ENCODE measurements at places on chromosomes 12 and 14.

- no peaks in the 10 kb centered on the region for H3K4me1 ChIP-seq
- no peak for DNase-seq
- H3K27me3 ChIP-seq, result no peaks in the 10 kb centered on the region
- H3K4me3 ChIP-seq, result no peak overlapping the region
- H3K36me3 ChIP-seq, result peaks cover 75% of the 10 kb centered on the region
- H3K27ac ChIP-seq, result no peak overlapping the region
Observed at GRCh38 chr12:57058454-57058853, 8.5 kb upstream of the MYO1A start.

DNA sequence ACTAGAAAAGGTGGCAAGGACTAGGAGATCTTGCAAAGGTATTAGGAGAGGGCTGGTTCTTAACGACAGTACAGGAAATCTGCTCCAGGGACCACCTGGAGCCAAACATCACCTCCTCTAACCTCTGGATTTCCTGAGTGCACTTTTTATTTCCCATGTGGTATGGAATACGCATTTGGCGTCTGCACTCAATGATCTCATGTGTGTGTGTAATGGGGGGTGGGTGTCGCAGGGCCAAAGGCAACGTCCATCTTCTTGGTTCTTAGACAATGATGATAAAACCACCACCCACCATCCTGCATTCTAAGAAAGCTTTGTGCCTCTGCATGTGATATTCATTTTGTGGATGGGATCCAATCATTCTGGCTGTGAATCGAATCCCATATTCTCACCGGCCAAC is 68.8 kb downstream of the CLMN start:
- H3K36me3 ChIP-seq, result no peaks in the 10 kb centered on the region
- H3K4me1 ChIP-seq, result peaks cover 28% of the 10 kb centered on the region

DNA sequence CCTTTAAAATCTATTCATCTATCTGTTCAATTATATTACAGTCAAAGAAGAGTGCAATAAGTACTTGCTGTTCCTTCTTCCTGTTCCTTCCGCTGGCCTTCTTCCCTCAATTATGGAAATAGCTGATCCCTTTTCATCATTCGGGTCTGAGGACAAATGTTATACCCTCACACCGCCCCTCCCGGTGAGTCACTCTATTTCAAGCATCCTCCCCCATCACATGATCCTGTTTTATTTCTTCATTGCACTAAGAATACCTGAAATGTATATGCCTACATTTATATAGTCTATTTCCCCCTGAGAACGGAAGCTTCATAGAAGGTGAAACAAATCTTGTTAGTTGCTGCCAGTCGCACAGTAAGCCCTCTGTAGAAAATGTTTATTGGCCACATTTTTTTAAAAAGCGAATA is 2.5 kb downstream of the SLC38A1 start:
- peak overlapping the region; percentile 96 for H3K27ac ChIP-seq
- H3K4me3 ChIP-seq, result peak overlapping the region; percentile 79
- no peaks in the 10 kb centered on the region for H3K27me3 ChIP-seq
- DNase-seq, result no peak
- peaks cover 66% of the 10 kb centered on the region for H3K36me3 ChIP-seq

- peaks cover 7% of the 10 kb centered on the region for H3K4me1 ChIP-seq
- H3K27me3 ChIP-seq, result no peaks in the 10 kb centered on the region
- H3K27ac ChIP-seq, result no peak overlapping the region
- no peak for DNase-seq
- no peak overlapping the region for H3K4me3 ChIP-seq
Observed at GRCh38 chr12:49288412-49288853, 6.5 kb upstream of the PRPH start.

- H3K27me3 ChIP-seq, result peaks cover 7% of the 10 kb centered on the region
- no peak overlapping the region for H3K4me3 ChIP-seq
- no peaks in the 10 kb centered on the region for H3K36me3 ChIP-seq
- no peak overlapping the region for H3K27ac ChIP-seq
- H3K4me1 ChIP-seq, result no peaks in the 10 kb centered on the region
Observed at GRCh38 chr14:94751956-94752355, 18.0 kb downstream of the GSC start.

- DNase-seq, result no peak
- peaks cover 3% of the 10 kb centered on the region for H3K27me3 ChIP-seq
Observed at GRCh38 chr14:48974994-48975393, 611.2 kb downstream of the RPS29 start.

- peaks cover 15% of the 10 kb centered on the region for H3K4me1 ChIP-seq
- H3K36me3 ChIP-seq, result no peaks in the 10 kb centered on the region
- no peaks in the 10 kb centered on the region for H3K27me3 ChIP-seq
- DNase-seq, result no peak
Observed at GRCh38 chr14:32350020-32350419, 20.9 kb downstream of the AKAP6 start.

Data from RWPE2 (cell line).